Right hindlimb (tissue), 1 donor: ENCODE measurements at places on chromosomes 16 and 17.

DNA sequence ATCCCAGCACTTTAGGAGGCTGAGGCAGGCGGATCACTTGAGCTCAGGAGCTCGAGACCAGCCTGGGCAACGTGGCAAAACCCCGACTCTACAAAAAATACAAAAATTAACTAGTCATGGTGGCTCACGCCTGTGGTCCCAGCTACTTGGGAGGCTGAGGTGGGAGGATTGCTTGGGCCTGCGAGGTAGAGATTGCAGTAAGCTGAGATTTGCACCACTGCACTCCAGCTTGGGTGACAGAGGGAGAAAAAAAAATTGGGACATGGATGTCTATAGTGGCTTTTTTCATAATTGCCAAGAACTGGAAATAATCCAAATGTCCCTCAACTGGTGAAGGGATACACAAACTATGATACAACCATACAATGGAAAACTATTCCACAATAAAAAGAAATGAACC is 28.6 kb downstream of the OSBPL7 start:
- DNase-seq = no peak

GRCh38 chr16:15874745-15875314 is 13.6 kb downstream of the CEP20 start:
- DNase-seq = peak; percentile 66

GRCh38 chr16:89096768-89097391 is 3.2 kb downstream of the ACSF3 start:
- DNase-seq = no peak

DNA sequence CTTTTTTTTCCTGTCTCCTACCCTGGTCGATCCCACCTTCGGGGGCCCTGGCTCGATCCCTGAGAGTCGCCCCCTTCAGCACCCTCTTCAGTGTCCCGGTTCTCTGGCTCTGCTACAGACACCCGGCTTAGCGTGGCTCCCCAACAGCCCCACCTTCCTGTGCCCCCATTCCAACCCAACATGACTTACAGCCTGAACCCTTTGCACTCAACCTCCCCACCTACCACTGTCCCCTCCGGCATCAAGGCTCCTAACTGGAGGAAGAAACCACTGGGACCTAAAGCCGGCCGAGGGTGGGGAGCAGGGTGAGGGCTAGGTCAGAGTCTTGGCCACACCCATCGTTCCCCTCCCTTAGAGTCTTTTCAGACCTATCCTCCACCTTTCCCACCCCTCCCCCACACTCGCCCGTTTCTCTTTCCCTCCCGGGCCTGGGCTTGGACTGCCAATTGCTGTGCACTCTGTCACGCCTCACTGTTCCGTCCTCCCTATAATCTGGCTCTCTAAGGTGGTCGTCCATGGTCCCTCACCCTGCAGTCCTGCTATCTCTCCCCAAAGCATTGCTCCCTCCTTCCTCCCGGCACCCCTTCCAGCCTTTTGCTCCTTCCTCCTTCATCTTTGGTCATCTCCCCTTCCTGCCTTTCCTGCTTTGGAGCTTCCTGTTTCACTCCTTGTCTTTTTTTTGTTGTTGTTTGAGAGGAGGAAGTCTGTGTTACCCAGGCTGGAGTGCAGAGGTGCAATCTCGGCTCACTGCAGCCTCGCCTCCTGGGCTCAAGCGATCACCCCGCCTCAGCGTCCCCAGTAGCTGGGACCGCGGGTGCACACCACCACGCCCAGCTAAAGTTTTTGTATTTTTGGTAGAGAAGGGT is 890 bp upstream of the CLDN7 start:
- DNase-seq = no peak

DNA sequence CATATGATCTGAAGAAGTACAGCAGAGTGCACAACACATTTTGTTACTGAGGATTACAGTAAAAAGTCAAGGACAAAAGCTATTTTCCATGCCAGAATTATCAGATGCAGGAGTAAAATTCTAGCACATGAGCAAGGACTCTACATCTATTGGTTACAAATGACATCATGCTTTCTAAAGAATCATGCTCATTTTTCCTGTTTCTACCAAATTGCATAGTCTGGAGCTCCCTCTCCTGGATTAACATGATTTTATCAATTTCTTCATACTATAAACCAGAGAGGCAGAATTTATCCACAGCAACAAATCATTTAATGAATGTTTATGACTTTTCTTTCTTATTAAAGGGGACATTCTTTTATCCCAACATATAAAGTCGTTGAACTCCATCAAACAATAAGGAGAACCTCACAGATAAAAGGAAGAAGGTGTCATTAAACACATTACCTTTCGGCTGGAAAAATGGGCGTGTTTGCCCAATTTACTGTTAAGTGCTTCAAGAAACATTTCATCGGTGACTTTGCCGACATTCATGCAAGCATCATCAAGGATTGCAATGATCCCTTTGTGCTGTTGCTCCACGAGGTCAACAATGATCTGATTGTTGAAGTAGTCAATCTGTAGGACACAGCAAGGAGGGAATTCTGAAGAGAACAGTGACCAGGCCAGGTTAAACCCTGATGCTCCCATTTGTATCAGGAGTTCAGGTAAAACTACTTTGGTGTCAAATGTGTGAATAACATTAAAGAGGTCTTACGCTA is 121.7 kb downstream of the MYO1D start:
- no peak for DNase-seq

DNA sequence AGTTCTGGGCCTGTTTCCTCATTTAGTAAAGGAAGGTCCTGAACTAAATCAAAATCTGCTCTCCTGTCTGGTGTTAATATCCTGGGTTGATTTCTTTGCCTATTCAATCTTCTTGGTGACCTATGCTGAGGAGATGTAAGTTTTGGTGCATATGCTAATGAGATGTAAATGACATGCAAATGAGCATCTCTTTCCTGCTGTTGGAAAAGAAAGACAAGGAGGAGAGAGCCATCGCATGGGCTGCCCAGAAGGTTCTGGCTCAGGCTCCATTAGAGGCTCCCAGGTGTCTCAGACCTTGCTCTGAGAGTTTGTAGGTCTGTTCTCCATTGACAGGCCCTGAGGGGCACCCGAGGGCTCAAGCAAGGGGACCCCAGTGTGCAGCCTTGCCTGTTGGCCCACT is 3.3 kb downstream of the ABI3 start:
- DNase-seq = no peak

DNA sequence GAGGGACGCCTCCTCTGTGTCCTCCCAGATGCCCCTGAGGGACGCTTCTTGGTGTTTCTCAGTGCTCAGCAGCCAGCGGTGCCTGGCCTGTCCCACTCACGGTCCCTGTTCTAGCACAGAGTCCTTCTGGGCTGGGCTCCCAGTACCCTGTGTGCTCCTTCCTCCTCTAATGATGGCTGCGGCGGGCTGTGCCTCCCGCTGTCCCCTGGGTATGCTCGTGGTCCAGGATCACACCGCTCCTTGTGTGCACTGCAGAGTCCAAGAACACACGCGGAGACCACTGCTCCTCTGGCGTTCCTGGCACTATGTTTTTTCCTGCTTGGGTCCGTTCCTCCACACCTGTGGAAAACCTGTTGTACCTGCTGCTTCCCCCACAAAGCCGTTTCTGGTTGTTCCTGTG is 15.1 kb upstream of the IRF8 start:
- no peak for DNase-seq

DNA sequence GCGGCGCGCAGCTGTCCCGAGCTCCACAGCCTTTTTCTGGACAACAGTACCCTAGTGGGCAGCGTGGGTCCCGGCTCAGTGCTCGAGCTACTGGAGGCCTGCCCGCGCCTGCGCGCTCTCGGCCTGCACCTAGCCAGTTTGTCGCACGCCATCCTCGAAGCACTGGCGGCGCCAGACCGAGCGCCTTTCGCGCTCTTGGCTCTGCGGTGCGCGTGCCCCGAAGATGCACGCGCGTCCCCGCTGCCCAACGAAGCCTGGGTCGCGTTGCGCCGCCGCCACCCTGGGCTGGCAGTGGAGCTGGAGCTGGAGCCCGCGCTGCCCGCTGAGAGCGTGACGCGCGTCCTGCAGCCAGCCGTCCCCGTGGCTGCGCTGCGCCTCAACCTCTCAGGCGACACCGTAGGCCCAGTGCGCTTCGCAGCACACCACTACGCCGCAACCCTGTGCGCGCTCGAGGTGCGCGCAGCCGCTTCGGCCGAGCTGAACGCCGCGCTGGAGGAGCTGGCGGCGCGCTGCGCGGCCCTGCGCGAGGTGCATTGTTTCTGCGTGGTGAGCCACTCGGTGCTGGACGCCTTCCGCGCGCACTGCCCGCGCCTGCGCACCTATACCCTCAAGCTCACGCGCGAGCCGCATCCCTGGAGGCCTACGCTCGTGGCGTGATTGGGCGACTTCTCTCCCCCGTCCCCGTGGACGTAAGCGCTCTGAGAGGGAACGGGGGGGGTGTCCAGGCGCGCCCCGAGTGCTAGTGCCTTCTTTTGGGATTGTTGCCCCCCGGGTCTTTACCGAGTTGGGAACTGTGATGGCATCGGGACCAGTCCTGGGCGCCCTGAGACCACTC is 1.2 kb upstream of the HSF4 start:
- DNase-seq = no peak
